Breast epithelium (tissue), 4 donors: ENCODE measurements at places on chromosomes 5 and 9.

GRCh38 chr9:13113216-13113615 is 166.3 kb downstream of the MPDZ start:
- no peak for DNase-seq

DNA sequence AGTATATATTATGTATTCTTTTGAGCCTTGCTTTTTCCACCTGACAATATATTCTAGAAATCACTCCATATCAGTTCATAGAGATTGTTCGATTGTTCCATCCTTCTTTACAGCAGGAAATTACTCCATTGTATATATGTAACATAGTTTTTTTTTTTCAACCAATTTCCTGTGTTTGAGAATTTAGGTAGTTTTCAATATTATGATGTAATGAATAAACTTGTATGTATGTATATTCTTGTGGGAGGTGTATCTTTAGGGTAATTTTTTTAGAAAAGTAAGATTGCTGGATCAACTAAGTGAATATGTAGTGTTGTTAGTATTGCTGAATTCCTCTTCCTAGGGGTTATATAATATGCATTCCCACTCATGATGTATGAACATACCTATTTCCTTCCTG is 165.9 kb upstream of the PITX1 start:
- no peak for DNase-seq

- no peak for DNase-seq
Measured at GRCh38 chr5:2011481-2012411, 129.0 kb upstream of the IRX4 start.

GRCh38 chr5:58048185-58048925 is 411.5 kb downstream of the PLK2 start:
- no peak for DNase-seq

DNA sequence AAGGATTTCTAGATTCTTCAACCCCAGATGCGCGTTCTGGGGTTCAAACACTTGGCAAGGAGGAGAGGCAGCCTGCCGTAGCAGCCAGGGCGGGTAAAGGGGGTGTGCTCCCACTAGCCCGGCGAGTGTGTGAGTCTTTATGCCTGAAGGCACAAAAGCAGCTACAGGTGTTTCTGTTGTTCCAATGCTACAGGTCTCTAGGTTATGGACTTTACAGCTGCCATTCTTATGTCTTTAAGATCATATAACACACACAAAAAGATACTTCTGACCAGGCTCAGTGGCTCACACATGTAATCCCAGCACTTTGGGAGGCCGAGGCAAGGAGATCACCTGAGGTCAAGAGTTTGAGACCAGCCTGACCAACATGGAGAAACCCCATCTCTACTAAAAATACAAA is 133.6 kb upstream of the RETREG1 start:
- DNase-seq: no peak
